ENCODE measurements at places on chromosomes 6 and 20.

GRCh38 chr20:19807191-19807945 lies 49.3 kb downstream of the RIN2 start:
- peak; percentile 95 for DNase-seq

GRCh38 chr6:158840465-158840864 lies 21.3 kb upstream of the EZR start:
- DNase-seq: no peak

DNA sequence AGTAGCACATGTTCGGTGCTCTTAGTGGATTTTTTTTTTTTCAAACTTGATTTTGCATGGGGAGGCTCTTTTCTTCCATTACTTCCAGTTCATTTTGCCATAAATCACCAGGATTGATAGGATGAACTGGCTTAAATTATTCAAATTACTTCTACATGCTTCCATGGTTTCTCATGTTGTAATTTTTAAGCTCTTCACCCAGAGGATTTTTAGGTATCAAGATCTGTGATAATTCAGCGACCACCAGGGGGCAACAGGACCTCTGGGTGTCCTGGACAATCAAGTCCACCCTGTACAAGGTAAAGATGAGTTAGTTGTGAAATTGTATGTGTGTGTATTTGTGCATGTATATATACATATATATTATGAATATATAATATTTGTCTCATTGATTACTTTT lies 4.2 kb upstream of the EPHA7 start:
- DNase-seq: peak; percentile 90

DNA sequence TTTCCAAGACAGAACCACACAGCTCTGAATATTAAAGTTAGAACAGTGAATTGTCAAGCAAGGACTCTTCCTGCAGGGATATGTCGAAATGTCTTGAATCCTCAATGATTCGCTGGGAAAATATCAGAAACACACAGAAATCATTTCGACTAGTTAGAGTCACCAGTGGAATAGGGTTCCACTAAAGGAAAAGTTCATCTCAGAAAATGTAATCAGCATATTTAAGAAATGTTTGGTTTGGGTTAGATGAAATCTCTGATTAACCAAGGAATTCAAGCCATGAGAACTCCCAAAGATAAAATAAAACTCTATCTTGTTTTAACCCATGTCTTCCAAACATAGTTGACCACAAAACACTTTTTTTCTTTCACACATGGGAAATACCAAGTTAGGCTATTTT lies 621.0 kb upstream of the NRSN1 start:
- no peak for DNase-seq

- DNase-seq: no peak
These were observed 115.6 kb upstream of the FAM83B start for GRCh38 chr6:54730767-54731630.

- no peak for DNase-seq
These were observed 121.7 kb downstream of the EDN3 start for GRCh38 chr20:59421920-59422637.

- DNase-seq: peak; percentile 20
These were observed 68.6 kb upstream of the HDDC2 start for GRCh38 chr6:125370343-125370742.

- DNase-seq: no peak
These were observed 165.2 kb downstream of the DLL1 start for GRCh38 chr6:170125456-170126300.

DNA sequence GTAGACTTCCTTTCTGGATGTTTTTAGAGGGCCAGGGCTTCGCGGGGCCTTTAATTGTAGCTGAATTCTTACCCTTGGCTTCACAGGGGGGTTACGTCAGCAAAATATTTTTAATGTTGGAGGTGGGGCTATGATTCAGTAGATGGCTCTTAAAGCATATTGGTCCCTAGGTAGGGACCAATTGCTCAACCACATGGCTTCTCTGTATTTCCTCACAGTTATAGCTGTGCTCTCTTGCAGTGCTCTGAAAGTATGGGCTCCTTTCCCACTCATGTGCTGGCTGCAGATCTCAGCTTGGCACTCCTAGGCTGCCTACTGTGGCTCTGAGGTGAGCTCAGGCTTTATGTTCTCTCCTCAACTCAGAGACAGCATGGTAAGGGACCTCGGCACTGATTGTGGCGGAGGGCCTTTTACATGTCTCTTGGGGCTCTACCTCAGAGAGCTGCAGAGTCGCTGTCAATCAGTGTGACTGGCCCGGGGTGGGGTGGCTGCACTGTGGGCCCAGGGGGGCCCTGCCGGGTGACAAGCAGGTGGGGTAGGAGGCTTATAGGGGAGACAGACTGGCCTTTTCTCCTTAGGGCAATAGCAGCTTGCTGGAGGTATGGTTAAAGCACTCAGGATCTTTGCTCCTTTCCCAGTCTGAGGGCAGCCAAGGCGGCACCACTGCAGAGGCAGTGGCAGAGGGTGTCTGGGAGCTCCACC lies 318.0 kb downstream of the DOK5 start:
- DNase-seq: no peak

GRCh38 chr6:25747477-25747876 lies 7.1 kb upstream of the SLC17A4 start:
- DNase-seq: no peak

DNA sequence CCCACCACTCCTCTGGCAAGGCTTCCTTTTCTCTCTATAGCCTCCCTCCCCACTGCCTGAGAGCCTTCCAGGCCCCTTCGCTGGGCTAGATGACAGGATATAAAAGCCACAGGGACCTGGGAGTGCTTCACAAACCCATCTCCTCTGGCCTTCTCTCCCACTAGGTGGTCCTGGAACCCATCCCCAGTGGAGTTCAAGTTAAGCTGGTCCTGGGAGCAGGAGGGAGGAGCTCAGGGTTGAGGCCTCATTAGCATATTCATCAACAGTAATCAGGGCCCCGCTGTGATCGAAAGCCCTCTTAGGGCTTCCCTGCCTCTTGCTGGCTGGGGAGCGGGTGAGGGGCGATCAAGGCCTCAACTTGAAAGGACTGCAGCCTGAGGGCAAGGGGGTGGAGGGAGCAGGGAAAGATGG lies 9.1 kb downstream of the EBF4 start:
- no peak for DNase-seq

DNA sequence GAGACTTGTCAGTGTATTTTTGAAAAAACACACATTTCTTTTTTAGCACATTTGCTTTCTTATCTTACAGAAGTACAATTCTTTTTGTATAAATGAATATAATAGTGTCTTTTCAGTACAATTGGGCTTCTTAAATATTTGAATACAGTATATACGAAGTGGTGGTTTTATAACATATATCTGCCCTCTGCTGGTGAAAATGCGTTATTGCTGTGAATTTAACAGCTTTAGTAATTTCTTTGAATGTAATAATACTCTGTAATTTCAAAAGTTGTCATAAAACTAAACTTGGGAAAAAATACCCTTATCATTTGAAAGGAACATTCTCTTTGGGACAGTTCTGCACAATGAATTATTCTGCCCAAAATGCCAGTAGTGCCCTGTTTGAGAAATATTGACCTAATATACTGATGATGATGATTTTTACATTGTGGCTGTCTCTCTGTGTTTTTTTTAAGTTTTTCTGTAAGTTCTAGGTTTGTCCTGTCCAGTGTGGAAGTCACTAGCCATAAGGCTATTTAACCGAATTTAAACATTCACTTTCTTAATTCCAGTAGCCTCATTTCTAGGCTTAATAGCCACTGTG lies 19.0 kb downstream of the SMAP1 start:
- peak; percentile 59 for DNase-seq

GRCh38 chr6:138957903-138958302 lies 30.1 kb downstream of the REPS1 start:
- no peak for DNase-seq

GRCh38 chr6:104995989-104996617 lies 39.2 kb downstream of the LIN28B start:
- DNase-seq: no peak

- DNase-seq: no peak
These were observed 12.1 kb downstream of the SYNGAP1 start for GRCh38 chr6:33431880-33432541.

- DNase-seq: peak; percentile 20
These were observed 74.8 kb upstream of the TPD52L1 start for GRCh38 chr6:125078602-125079321.

DNA sequence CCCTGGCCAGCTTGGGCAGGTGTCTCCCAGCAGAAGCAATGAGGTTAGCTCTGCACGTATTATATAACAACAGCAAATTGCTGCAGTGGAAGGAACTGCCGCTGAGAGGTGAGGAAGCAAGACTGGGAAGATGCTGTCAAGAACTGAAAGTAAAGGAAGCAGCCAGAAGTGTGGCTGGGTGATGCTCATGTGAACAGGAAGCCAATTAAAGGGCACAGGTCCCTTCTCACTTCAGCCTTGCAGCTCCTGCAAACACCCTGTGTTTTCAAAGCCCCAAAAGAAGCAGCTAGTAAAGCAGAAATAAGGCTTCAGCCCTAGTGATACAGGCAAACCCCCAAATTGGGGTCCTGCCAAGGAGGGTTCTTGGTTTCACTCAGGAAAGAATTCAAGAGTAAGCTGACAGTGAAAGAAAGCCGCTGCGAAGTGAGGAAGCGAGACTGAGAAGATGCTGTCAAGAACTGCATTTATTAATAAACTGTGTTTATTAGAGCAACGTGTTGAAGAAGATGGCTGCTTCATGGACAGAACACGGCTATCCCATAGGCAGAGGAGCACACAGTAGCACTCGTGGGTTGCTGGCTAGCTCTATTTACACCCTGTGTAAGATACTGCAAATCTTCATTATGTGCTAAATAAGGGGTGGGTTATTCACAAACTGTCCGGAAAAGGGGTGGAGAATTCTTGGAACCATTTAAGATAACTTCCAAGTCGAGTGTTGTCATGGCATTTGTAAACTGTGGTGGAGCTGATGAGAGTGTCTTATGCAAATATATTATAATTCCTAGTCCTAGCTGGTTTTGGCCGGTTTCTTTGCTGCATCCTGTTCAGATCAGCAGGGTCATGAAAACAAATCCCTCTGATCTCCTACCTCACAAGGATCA lies 152.2 kb downstream of the LINC00237 start:
- no peak for DNase-seq

- no peak for DNase-seq
These were observed 185.1 kb upstream of the RAB32 start for GRCh38 chr6:146358431-146359046.

DNA sequence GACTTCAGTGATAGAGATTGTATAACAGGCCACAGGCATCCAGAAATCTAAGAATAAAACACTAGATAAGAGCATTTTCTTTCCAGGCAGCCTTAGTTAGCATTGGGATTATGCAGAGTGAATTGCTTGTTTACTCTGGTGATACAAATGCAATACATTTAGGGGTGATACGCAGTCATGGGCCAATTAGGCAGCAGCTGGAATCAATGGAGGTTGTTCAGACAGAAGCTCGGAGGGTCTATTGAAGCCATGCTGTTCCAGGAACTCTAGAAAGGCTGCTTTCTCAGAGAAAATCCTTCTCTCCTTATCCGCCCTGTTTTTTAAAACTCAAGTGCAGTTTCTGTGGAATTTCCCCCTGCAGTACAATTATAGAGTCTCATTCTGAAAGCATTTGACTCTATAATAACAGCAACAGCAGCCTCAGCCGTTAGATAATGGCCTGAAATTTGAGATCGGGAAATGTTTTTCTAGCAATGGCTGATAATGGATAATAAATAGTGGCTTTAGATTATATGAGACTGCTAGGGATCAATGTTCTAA lies 364.3 kb upstream of the HS3ST5 start:
- peak; percentile 39 for DNase-seq

- DNase-seq: no peak
These were observed 305.5 kb upstream of the SGK1 start for GRCh38 chr6:134623401-134623800.
